Pancreas (tissue), 10 donors: ENCODE measurements at places on chromosomes 4 and X.

DNA sequence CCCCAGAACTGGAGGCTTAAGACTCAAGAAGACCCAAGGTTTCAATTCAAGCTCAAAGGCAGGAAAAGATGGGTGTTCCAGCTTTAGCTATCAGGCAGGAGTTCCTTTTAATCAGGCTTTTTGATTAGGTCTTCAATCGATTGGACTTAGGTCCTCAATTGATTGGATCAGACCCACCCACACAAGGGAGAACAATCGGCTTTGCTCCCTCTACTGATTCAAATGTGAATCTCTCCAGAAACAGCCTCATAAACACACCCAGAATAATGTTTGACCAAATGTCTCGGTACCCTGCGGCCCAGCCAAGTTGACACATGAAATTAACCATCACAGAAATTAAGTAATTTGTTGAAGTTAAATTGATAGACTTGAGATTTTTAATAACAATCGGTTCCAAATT, 917.1 kb upstream of the FTHL17 start:
- no peak for DNase-seq

GRCh38 chr4:141099326-141099725, 33.9 kb downstream of the RNF150 start:
- DNase-seq = no peak

DNA sequence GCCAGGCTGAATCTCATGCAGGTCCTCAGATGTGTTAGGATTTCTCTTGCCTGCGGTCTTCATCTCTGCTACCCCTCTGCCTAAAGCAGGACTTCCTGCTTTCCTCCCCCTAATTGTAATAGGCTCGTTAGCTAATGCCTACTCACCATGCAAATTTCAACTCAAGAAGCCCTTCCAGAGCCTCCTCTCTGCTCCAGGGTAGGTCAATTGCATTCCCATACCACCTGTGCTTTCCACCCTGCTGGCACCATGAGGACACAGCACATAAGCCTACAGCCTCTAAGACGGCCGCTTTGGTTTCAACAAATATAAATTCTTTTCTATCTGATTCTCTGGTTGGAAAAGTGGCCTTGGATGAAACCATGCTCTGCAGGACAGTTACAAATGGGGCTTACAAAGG, 93.9 kb downstream of the QDPR start:
- DNase-seq = no peak

GRCh38 chr4:35102066-35102465, 1142.2 kb downstream of the ARAP2 start:
- no peak for DNase-seq
